GDM1 (cell line): ENCODE measurements at places on chromosomes 1 and 21.

DNA sequence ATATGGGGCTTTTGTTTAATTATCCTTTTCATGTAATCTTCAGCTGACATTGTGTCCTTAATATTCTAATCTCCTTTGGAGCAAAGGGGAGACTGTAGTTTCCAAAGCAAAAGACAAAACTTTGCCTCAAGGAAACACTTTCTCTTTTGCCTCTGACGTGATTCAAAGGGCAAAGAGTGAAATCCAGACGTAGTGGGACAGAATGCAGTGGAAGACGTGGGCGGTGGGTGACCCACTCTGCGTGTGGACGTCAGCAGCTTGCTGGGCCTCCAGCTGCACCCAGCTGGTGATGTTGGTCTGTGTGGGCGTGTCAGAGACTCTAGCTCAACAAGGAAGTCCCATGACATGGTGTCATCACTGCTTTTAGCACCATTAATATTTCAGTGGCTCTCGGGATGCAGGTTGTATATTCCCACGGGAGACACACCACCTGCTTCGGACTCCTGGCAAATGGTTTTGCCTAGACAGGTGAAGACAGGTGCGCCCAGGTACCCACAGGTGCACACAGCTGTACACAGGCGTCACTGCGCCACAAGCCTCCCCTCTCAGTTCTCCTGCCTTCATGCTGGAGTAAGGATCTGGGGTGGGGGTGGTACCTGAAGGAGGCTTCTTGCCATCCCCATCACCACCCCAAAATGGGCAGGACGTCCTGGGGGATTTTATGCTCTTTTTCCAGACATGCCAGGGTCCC is 292.1 kb upstream of the VAMP3 start:
- no peak for DNase-seq

GRCh38 chr1:47835409-47835808 is 161.8 kb downstream of the TRABD2B start:
- DNase-seq, result no peak

DNA sequence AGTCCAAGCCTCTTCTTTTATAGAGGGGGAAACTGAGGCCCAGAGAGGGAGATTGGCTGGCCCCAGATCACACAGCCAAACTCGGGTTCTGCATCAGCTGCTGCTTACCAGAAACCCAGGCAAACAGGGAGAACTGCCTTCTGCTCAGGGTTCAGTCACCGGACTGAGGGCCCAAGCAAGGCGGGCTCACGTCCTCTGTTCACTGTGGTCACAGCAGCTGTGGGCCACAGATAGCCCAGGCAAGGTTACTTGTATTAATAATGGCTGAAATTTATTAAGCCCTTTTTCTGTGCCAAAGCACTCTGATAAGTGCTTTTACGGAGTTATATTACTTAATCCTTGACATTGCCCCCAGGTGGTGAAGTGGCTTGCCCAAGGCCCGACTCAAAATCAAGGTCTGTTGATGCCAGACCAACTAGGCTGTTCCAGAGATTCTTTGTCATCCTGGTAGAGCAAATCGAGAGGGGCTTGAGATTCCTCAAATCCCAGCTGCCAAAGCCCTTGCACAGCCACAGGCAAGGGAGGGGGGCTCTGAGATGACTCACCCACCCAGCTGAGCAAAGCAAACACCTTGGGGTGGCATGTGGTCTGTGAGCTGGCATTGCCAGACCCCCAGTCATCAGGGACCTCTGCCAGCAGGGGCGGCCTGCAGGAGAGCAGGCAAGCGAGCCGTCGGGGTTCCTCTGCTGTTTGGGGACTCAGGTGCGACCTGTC is 36.5 kb downstream of the EPHB2 start:
- no peak for DNase-seq

DNA sequence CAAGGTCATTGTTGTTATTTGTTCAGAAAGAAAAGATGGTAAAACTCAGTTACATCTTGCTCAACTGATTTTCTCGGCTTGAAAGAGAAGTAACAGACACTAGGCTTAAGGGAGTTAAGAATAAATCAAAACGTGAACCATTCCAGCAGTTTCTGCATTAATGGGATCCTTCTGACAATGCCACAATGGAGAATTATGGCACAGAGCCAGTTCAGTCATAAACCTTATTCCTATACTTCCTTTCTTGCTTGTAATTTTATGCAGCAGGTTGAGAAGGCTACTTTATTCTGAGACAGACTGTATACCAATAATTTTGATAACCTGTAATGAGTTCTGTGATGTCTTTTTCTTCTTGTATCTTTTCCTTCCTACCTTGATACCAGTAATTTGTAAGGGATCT is 167.0 kb downstream of the C1orf21 start:
- DNase-seq, result no peak

- DNase-seq, result peak; percentile 77
These were observed at the start of gene NEK7 for GRCh38 chr1:198156745-198157240. NEK7 (plus strand) TSS chr1:198156998; CDS start chr1:198232581, 75,583 bp downstream.

GRCh38 chr1:212721388-212722247 is 22.0 kb upstream of the BATF3 start:
- no peak for DNase-seq

- DNase-seq, result no peak
These were observed 415.0 kb upstream of the ESRRG start for GRCh38 chr1:217138173-217138765.
